Activated CD4-positive, alpha-beta memory T cell treated with anti-CD3 and anti-CD28 coated beads, Interleukin-2, amount 10 ng/mL, durations not matched to agents 7 days and 5 days (primary cell): ENCODE measurements at places on chromosomes 5 and 9. TPM values are rescaled to one million over a fixed set of nuclear protein-coding genes. Genes with fewer than 3 reads are reported as not detected.

The SLC4A9 gene
- 0.78 TPM for total RNA-seq

The LIX1 gene
- not detected for total RNA-seq

The IFNA21 gene
- not detected for total RNA-seq

The MPDZ gene
- total RNA-seq: not detected

The SV2C gene
- 0.33 TPM for total RNA-seq

The SLC36A3 gene
- total RNA-seq: not detected

The GARIN3 gene
- total RNA-seq: 0.13 TPM

The ZNF618 gene
- 0.25 TPM for total RNA-seq

The OTP gene
- not detected for total RNA-seq

The PRRX2 gene
- total RNA-seq: not detected

The RAD1 gene
- 29.2 TPM for total RNA-seq

The GKAP1 gene
- total RNA-seq: 3.8 TPM

The SLC35A4 gene
- 78.9 TPM for total RNA-seq

The SLC24A2 gene
- total RNA-seq: not detected

The CTSL gene
- 12.9 TPM for total RNA-seq

The MEIKIN gene
- total RNA-seq: 1.1 TPM

The FBP2 gene
- not detected for total RNA-seq

The AGTPBP1 gene
- total RNA-seq: 41.8 TPM

The SPDL1 gene
- 39.8 TPM for total RNA-seq
